NCI-H1417 (cell line): ENCODE measurements at places on chromosomes 4 and X.

DNA sequence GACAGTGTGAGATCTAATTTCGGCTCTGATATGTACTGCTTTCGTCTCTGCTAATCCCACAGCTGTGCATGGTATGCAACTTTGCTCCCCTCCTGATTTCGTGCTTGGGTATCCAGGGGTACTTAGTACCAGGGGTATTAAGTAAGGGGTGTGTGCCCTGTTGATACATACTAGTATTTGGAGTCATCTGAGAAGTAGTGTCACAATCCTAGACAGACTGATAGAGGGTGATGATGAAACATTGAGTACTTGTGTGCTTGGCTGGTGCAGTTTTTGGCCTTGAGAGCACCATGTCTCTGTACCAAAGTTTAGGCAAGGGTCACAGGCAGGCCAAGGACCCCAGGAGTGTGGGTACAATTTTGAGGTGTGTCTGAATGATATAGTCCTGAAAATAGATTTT, 10.9 kb downstream of the GPAT3 start:
- no peak for DNase-seq

- DNase-seq, result peak; percentile 94
Measured at GRCh38 chr4:83334425-83335241, at the start of gene HPSE. Gene HPSE, minus strand, starts transcription at chr4:83334848. Its CDS starts 66 bp downstream, at chr4:83334782.

GRCh38 chr4:14428125-14428524, 574.2 kb upstream of the CPEB2 start:
- no peak for DNase-seq

- DNase-seq, result no peak
Measured at GRCh38 chrX:130418066-130418465, 16.3 kb downstream of the RBMX2 start.

DNA sequence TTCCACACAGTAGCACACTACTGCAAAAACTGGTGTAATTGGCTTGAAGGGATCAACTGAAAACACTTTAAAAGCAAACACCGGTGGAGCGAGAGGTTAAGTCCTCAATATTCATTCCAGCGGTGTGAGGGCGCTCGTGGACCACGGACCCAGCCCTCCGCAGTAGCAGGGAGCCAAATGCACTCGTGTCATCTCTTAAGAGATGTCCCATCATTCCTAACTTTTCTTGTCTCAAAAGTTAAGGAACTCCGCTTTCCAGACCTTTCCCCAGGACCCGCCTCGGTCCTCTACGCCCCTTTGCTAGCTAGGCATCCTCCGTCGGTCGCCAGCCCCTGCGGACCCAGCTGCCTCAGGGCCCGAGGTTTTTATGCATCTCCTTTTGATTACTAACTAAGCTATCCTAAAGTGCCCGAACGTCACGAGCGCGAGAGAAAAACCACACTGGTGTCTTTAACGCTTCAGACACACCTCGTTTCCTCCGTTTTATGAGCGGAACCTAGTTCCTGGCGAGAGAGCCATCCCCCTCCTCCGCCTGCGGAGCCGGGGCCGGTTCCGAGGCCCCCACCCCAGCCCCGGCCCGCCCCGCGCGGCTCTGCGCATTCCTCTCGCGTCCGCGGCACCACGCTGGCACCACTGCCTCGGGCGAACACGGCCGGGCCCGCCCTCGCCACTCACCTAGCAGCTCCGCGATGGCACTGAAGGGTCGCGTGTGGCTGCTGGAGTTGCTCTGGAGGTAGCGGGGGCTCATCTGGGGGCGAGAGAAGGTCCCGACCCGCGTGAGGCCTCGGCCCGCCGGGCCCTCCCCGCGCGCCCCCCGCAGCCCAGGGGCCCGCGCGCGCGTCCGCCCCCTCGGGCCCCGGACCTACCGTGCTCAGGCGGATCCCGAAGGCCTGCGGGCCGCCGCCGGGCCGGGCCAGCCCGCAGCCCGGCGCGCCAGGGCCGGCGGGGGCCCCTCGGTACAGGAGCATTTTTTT, 723 bp downstream of the MORC4 start:
- peak; percentile 47 for DNase-seq

DNA sequence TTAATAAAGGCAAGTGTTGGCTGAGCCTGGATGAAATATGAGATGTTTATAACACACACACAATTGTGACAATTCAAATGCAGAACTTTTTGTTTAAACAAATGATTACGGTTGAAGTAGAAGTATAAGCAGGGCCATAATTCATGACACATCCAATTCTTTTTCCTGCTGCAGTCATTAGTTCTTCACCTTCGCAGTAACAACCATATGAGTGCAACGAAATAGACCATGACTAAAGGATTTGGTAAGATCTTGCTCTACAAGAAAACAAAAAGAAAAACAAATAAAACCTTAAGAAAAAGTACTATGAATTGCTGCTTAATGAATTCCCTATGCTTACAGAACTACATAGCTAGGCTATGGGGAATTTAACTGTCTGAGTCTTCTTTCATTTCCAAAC, 13.9 kb upstream of the BMPR1B start:
- DNase-seq, result no peak

- no peak for DNase-seq
Measured at GRCh38 chr4:725391-726234, 20.0 kb downstream of the PCGF3 start.

- DNase-seq, result no peak
Measured at GRCh38 chrX:65837875-65838549, 170.6 kb downstream of the MSN start.

DNA sequence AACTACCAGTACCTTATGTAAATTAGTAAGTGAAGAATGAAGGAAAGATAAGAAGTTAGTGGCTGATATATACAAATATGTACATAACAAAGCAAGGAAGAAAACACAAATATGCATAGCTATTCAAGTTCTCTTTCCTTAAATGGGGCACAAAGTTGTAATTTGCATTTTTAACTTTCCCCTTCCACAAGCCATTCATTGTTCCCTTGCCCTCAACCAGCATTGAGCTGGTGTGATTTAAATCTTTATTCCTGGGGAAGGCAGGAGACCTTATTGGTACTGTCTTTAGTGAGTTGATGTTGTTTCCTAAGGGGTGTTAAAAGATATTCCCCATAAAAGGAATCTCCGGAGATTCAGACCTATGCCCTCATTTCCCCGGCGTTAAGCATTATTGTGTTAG, 735.3 kb downstream of the PCDH18 start:
- no peak for DNase-seq

DNA sequence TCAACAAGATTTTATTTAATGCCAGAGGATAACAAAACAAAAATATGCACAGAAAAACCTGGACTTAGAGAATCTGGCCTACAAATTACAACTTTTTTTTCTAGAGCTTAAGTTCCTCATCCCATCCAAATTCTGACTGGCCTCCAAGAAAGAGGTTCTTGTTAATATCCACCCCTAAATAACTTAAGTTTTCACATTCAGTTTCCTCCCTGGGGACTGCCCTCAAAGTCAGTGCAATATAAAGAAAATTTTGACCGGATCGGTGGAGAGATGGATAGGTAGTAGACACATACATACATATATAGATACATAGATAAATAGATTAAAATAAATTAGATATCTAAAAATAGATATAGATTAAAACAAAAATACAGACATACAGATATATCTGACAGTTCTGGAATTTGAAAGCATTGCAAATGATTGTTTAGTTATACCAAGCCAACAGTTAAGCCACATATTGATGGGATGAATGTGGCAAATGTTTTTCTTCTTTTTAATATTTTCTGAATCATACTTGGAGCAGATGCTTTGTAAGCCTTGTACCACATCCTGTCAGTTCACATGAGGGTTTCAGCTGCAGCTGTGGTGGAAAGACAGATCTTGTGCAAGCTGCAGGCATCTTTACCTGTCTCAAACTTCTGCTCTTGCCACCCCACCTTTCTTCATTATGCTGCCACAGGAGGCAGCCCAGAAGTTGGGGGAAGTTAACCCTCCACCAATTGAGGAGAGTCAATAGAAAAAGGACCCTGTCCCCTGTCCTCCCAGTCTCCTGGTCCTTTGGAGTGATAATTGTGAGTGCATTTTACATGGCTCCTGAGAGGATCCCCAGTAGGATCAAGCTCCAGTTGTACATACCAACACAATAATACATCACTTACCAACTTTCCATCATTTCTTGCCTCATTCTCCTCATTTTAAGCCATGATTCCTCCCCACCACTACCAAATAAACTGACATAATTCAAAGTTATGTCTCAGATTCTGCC, 58.5 kb upstream of the PRDM8 start:
- no peak for DNase-seq

GRCh38 chr4:176533159-176533558, 213.4 kb downstream of the SPCS3 start:
- no peak for DNase-seq

DNA sequence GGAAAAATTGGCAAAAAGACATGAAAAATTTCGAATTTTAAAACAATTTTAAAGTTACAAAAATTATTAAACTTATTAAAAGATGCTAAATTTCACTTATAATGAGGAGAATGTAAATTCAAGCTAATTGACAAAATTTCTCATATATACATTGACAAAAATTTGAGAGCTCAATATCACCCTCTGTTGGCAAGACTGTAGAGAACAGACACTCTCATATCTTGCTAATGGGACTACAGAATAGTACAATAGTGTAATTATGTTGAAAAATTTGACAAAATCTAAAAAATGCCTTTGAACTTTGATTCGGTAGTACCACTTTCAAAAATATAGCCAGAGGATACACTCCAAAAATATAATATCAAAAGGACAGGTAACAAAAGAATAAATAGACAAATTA, 29.8 kb downstream of the DCAF8L2 start:
- peak; percentile 17 for DNase-seq

- DNase-seq, result no peak
Measured at GRCh38 chr4:117691572-117692351, 342.5 kb upstream of the NDST3 start.

DNA sequence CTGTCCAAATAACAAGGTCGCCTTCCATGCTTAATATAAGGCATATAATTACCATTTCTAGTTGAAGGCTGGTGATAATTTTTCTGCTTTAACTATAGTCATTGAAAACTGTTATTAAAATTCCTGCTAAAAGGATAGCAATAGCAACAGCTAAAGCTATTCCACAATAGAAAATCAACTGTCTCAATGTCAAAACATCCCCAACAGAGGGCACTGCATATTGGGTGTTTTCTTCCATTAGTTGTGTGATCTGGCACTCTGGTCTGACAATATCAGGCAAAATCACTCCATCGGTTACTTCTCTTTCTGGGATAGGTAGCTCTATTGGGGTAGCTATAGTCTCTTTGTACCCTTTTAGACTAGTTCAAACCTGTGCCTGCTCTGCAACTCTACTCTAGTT, 53.5 kb downstream of the TMPRSS11F start:
- DNase-seq, result no peak

DNA sequence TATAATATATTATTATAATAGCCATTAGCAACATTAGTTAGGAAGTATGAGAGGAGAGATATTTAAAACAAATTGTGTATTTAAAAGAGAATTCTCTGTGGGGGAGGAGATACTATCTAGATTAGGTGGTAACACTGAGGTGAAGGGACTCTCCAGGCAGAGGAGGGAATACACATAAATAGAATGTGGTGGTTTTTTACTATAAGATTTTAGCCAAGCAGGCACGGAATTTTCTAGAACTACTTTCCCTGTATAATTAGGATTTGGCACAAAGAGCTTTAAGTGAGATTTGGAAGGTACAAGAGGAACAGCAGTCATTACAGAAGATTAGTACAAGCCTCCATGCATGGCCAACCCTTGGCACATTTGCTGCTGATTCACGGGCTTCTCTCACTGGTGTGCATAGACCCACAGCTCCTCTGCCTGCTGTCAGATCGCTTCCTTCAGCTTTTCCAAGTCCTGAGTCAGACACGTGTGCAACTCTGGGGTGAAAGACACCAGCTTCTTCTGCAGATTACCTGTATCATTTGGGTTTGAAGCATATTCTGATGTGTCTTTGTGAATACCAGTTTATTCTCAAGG, 685.5 kb downstream of the KCTD8 start:
- DNase-seq, result no peak

DNA sequence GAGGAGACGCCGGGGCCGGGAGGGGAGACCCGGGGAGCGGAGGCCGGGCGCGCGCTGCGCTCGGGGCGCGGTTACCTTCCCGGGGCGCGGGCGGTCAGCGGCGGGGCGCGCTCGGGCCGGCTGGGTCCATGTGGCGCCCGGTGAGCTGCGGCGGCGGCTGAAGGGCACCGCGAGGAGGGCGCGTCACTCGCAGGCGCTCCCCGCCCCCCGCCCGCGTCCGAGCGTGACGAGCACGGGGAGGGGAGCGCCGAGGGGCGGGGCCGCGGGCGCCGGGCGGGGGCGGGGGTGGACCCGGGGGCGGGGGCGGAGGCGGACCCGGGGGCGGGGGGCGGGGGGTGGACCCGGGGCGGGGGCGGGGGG, at the start of gene CPLX1:
Gene CPLX1 (minus strand): TSS at position 159 of the 360 bp plus-strand sequence. CDS start 1,607 bp downstream, outside the sequence.
- DNase-seq, result peak; percentile 66

DNA sequence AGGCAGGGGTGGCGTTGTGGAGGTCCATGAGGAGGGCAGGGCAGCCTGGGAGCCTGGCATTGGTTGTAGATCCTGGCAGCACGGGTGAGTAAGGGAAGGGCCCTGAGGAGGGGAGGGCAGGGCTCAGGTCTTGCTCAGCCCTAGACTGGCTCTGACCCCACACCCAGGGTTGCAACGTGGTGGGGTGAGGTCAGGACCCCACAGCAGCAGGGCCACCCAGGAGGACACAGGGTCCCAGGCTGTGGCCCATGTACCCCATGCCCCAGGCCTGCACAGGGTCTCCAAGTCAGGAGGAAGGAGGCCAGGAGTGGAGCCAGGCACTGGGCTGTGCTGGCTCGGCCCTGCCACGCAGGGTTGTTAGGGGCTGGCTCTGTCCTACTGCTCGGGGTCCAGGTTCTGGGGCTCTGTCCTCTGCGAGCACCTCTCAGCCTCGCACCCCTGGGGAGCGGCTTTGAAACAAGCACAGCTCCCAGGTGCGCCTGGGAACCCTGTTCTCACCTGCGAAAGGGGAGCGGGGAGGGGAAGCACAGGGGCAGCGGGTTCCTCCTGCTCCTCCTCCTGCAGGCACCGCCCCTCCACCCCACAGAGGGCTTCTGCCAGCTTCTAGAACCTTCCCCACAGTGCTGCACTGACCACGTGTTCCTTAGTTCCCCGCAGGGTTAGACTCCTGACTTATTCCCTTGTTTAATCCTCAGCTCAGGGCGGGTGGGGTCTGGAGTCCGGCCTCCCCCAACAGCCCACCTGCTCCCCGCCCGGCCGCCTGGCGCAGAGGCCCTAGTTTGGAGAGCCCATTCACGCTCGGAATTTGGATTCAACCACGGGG, 20.4 kb downstream of the MSANTD1 start:
- DNase-seq, result no peak

- DNase-seq, result no peak
Measured at GRCh38 chrX:114842181-114842580, 175.2 kb downstream of the IL13RA2 start.

DNA sequence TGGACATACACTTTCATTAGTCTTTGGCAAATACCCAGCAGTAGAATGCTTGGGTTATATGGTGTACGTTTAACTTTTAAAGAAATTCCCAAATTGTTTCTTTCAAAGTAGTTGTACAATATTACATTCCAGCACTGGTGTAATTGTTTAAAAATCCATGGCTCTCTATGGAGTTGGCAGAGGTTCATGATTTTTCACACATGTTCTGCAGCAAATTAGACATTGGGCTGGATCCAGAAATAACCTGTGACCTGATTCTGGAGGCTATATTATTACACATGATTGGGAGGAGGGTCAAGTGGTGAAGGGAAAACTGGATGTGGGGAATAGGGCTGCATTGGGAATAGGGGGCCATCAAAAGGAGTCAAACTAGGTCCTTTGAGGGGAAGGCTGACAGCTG, 41.9 kb downstream of the MAMLD1 start:
- DNase-seq, result no peak

GRCh38 chr4:184645904-184646610, 3.2 kb downstream of the CASP3 start:
- DNase-seq, result no peak

GRCh38 chrX:30748342-30748960, 95.2 kb downstream of the GK start:
- no peak for DNase-seq
